ENCODE measurements at places on chromosomes 7 and 10.
A peak's percentile ranks its signal among the peaks of the same experiment; 100 is the strongest.

DNA sequence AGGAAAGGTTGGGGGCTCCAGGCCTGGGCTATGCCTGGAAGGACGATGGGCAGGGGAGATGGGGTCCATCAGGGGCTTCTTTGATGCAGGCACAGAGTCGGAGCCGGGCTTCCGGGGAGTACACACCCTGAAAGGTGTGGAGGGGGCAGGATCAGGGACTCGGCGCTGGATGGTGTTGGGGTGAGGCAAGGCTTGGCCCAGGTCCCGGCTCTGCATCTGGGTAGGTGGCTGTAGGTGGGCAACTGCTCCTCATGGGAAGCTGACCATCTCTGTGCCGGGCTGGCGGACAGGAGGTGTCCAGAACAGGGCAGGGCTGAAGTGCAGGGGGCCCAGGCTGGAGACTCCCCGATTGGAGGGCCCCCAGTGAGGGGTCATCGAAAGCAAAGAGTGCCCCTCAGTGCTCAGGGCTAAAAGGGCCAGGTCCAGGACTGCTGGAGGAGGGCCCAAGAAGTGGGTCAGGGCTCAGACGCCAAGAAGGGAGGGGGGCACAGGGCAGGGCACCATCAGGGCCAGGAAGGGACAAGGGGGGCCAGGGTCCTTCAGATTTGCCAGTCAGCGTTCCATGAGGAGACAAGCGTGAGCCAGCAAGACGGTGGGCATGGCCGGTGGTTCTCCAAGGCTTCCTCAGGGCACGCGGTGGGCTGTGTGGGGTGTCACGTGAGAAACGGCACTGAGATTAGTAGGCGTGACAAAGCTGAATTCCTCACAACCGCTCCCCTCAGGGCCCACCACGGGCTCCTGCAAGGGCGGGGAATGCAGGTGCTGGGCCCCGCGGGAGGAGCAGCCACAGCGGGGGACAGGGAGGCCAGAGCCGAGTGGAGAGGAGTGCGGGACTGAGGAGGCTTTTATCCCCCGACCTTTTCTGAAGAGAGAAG, 97.0 kb downstream of the BMS1 start:
- no peak for DNase-seq

GRCh38 chr10:133143200-133143533, 16.9 kb upstream of the KNDC1 start:
- no peak for DNase-seq

DNA sequence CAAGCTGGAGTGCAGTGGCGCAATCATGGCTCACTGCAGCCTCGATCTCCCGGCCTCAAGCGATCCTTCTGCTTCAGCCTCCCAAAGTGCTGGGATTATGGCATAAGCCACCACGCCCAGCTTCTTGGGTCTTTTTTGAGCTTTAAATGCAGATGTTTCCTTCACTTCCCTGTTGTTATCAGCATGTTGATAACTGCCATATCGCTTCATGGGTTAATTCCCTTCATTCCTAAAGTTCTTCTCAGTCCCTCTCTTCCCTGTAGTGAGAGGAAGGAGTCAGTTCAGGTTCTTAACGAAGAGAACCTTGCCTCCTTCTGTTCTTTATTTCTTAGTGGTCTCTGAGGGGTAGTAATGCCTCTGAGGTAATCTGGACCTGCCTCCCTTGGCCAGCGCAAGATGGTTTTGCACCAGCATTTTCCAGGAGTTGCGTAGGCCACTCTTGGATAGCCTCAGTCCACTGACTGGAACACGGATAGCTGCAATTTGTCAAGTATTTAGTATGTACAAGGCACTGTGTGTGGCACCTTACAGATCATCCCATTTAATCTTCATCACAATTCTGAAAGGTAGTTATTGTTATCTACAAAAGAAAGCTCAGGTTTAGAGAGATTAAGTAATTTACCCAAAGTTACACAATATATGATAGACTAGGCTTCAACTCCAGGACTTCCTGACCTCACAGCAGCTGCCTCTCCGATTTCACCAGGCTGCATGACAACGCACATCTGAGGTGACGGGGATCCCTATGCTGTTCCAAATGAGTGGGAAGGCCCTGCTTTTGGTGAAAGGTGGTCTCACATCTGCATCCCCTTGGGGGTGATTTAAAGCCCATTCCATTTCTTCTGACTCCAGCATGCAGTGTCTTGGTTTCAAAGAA, 60.5 kb downstream of the GATA3 start:
- DNase-seq: no peak

DNA sequence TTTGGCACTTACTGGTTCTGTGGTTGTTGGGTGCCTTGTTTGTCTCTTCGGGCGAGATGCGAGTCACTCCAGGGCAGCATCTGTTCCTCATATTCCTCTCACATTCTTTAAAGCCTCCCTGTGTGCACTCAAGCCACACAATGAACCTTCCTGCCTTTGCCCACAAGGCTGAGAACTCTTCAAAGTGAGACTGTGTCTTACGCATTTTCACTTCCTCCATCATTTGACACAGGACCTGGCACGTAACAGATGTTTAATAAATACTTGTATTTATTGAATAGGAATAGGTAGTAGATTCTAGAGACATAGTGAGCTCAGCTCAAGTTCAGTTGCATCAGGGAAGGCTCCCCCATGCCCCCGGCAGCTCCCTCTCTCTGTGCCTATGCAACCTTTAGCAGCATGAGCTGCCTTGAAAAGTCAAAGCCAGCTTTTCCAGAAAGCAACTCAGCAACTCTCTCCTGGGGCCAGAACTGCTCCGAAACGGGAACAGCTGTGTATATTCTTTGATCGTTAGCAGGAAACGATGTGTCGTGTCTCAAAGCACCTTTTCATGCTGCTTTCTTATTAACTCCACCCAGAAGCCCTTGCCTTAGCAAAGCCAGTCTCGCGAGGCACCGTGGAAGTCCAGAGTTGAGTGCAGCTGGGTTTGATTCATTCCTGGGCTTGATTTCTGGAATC, 97.5 kb downstream of the PFKFB3 start:
- DNase-seq: no peak

DNA sequence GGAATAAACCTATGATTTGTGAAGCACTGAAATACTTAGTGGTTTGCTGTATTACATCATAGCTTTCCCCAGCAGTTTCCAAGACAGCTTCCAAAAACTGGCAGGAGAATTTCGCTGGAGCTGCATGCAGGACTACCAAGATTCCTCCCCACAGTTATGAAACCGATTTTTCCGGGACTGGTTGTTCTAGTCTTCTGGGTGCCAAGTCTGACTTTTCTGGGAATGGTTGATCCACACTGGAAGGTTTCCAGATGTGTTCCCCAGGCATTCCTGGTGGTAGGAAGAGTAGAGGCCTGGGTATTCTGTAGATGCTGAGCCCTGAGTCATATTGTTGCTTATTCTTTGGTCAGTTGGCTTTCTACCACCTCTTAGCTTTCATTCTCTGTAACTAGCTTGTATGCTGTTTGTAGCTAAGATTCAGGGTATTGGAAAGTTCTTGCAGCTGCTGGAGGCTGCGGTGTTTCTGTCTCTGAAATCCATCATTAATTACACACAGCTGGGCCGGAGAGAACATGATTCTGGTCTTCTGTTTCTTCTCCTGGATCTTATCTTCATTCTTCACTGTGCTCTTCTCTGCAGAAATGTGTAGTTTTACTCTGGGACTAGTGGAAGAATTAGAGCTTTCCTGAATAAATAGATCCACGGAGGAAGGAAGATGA, 6.3 kb downstream of the ABCC2 start:
- DNase-seq: no peak

- no peak for DNase-seq
Observed at GRCh38 chr10:117945651-117946050, 101.1 kb downstream of the RAB11FIP2 start.

GRCh38 chr7:118169146-118169545, 14.8 kb upstream of the LSM8 start:
- no peak for DNase-seq

DNA sequence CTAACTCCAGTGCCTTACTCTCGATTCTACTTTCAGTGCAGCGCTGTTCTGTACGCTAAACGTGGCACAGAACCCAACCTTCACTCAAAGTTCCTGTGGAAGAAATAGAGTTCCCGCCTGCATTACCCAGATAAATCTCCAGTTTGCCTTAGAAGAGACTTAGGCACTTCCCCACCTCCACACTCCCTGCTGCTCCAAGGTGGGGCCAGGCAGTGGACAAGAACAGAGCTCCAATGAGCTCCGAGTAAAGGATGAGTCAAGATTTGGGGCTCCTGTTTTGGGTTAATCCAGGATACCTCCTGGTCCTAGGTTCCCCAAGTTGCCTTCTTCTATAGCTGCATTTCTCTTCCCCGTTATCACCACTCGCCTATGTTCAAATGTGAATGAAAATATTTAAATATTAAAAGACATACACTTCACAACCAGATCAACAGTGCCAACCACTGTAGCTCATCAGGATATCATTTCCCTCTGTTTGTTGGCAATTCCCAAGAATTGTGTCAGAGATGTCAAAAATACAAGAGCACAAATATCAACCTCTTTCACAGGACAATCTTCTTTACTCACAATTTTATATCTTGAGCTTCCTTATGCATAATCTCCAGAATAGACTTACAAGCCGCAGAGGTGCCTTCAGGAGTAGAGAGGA, 48.0 kb downstream of the MALSU1 start:
- no peak for DNase-seq

DNA sequence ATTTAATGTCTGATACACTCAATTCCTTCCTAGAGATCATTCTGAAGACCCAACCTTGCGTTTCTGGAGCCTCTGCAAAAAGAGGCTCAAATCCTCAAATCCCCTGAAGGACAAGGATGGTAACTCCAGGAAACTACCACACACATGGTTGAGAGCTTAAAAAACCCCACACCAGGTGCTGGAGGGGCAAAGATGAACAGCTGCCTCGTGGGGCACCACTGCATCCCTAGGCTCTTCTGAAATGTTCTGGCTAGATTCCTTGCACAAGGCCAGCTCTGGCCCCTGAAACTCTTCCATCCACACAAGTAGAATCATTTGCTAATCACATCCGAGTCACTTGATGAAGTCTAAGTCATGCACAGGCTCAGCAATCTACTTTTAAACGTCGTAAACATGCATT, 286.6 kb downstream of the ELMO1 start:
- DNase-seq: no peak

DNA sequence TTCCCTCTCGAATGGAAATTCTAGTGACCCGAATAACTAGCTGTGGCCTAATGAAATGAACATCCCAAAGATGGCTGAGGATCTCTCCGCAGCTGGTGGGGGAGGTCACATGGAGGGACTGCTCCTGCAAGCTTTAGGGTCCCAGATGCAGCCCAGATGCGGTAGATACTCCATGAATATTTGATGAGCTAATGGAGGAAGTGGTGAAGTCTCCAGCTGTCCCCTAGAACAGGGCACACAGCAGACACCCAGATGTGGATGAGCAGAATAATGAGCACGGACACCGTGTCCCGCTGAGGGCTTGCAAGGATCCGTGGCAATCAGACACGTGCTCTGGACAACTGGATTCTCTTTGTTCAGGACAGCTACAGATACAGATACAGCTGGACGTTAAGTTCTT, 59.2 kb downstream of the DENND2A start:
- no peak for DNase-seq

DNA sequence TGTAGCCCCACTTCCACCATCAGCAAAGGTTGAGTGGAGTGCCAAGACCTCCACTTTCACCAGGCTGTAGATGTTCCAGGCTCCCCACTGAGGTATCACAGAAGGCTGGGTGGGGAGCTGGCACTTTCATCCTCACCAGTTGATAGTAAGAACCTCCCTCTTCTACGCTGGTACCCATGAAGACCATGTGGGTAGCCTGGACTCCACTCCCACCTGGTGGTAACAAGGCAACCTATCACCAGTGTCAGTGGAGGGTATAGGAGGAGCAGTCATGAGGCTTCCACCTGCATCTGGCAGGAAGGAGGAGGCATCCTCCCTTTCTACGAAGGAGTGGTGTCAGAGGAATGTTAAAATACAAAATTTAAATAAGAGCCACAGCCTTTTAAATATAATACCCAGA, 4.4 kb downstream of the SMIM30 start:
- DNase-seq: no peak

GRCh38 chr7:150895809-150896208, 43.5 kb downstream of the AOC1 start:
- DNase-seq: no peak

DNA sequence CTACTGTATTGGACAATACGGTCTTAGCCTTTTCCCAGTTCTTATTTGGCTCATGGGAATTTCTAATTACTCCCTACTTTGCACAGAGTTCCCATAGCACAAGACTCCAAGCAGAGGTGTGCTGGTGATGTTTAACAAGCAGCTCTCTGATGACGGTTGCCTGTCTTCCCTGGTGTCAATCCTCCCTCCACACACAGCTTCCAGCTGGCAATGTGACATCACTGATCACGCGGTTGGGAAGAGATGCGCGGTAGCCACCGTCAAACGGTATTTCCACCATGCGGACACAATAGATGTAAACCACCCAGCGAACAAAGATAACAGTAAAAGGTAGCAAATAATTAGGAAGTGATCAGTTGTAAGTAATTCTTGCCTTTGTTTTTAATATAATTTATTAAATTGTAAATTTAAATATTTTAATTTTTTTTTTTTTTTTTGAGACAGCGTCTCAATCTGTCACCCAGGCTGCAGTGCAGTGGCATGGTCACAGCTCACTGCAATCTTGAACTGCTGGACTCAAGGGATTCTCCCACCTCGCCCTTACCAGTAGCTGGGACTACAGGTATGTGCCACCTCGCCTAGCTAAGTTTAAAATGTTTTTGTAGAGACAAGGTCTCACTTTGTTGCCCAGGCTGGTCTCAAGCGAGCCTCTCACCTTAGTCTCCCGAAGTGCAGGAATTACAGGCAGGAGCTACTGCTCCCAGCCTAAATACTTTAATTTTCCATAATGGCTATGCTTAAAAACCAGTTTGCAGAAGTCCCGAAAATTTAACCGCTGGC, 36.3 kb upstream of the IL15RA start:
- no peak for DNase-seq

DNA sequence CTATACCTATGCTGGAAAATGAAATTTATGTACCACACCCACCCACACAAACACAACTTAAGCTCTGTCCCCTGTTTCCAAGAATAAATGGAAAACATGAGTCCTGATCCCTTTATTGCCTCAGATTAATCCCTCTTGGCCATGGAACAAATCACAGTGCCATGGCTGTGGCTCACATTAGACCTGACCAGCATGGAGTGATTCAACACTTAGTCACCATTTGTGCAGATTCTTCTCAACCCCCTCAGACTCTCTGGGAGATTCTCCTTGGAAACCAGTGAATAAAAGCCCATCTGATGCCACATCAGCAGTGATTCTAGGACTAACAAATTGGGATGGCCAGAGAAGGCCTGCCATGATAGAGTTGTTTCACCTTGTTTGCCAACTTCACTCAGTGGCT, 204.4 kb upstream of the TMEM72 start:
- peak; percentile 88 for DNase-seq

- DNase-seq: no peak
Observed at GRCh38 chr7:121211253-121211652, 117.5 kb upstream of the WNT16 start.

GRCh38 chr7:21754963-21755362, 190.7 kb downstream of the CDCA7L start:
- no peak for DNase-seq
